ENCODE measurements at places on chromosomes 5 and 9.

- no peak for DNase-seq
Measured at GRCh38 chr5:127429928-127430327, 87.5 kb upstream of the PRRC1 start.

DNA sequence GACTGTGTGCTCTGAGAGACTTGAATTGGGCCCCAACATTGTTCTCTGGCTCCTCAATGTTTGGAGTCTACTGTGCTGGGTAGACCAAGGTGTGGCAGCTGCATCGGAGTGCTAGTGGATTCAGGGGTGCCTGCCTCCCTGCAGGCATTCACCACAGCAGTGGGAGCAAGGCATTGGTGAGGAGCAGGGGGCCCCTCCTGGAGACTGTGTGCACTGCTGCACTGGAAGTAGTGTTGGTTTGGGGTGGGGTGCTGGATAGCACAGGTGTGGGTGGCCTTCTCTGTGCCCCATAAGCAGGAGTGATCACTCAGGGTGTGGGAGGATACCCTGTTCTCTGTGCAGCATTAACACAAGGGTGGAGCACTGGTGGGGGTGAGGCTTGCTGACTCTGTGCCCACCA lies 39.2 kb downstream of the INSL6 start:
- DNase-seq, result no peak

DNA sequence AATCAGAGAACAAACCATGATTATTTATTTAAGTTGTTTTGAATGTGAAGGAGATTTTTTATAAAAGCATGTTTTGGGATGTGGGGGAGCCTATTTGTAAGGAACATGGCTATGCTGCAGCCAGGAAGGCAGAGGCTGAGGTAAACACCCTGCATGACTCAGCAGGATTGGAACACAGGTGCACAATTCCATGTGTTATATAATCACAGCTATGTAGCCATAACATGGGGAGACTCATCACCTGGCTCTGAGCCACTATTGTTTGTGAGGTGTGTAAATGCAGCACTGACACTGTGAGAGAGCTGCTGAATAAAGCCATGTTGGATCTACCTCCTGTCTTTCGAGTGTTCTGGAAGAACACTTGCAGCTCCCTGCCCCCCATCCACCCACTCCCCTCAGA lies 1009.8 kb downstream of the DNAH5 start:
- no peak for DNase-seq

DNA sequence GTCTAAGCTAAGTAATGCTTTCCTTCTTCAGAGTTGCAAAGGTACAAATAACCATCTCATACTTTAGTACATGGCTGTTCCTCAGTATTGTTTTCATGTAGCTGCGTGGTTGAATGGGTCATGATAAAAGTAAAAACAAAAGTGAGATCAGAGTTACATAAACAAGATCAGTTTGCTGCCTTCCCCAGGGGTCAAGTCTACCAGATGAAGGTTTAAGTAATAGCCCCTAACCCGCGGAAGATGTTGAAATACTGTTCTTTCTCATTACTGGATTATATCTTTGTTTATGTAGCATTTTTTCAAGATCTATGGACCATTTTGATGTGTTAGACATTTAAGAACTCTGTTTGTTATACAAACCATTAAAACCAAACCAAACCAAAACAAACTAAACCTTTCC lies 34.1 kb upstream of the ARRDC3 start:
- DNase-seq, result no peak

GRCh38 chr5:553874-554273 lies 29.6 kb upstream of the SLC9A3 start:
- DNase-seq, result no peak

DNA sequence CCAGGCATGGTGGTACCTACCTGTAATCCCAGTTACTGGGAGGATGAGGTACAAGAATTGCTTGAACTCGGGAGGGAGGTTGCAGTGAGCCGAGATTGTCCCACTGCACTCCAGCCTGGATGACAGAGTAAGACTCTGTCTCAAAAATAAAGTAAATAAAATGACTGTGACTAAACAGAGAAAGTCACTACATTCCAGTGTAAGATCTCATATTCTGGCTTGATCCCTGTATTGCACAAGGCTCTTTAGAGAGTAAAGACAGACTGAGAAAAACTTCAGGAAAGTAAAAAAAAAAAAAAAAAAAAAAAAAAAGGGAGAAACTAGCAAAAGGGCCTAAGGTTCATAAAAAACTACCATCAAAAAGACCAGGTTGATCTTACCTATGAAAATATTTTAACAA lies 106.6 kb upstream of the PJA2 start:
- no peak for DNase-seq

GRCh38 chr9:88420227-88420626 lies 32.0 kb downstream of the SPIN1 start:
- no peak for DNase-seq

DNA sequence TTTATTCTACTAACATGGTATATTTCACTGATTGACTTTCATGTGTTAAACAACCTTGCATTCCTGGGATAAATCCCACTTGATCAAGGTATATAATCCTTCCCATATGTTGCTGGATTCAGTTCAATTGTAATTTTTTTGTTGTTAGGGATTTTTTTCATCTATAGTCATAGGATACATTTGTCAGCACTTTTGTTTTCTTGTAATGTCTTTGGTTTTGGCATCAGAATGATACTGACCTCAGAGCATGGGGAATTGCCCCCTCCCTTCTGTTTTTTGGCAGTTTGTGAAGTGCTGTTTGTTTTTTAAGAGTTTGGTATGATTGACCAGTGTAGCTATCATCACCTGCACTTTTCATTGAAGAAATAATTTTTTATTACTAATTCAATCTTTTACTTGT lies 176.8 kb upstream of the RASEF start:
- DNase-seq, result no peak

GRCh38 chr9:126228111-126228780 lies 98.4 kb upstream of the MVB12B start:
- DNase-seq, result no peak

- DNase-seq, result no peak
Measured at GRCh38 chr9:133107245-133107722, 13.8 kb downstream of the RALGDS start.

All from NCI-H446 (cell line).